Stimulated activated CD8-positive, alpha-beta memory T cell treated with anti-CD3 and anti-CD28 coated beads, Interleukin-7, amount 100 ng/mL, for 1 hour (primary cell): ENCODE measurements at places on chromosomes 11 and 22.

- DNase-seq: no peak
These were observed 379 bp upstream of the SLC3A2 start for GRCh38 chr11:62880231-62880802.

DNA sequence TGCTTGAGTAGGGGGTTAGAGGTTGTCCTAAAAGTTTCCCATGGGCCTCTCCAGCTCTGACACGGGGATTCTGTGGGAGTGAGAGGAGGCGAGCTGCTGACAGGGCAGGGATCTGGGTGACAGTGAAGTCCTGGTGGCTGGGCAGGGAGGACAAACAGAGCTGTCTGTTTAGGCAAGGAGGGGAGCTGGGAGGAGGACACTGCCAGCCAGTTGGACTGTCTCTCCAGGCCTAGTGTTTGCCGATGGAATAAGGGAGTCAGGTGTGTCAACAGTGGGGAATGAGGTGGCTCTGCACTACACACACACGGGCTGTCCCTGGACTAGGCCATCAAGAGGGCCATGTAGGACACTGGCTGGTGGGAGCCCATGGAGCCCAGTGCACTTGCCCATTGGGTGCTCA lies 20.6 kb upstream of the SYT7 start:
- no peak for DNase-seq

- no peak for DNase-seq
These were observed 316.9 kb downstream of the JRKL start for GRCh38 chr11:96706761-96707160.

- DNase-seq: no peak
These were observed 728 bp downstream of the DCUN1D5 start for GRCh38 chr11:103091064-103091800.

- no peak for DNase-seq
These were observed 10.0 kb upstream of the CD5 start for GRCh38 chr11:61092280-61092766.

DNA sequence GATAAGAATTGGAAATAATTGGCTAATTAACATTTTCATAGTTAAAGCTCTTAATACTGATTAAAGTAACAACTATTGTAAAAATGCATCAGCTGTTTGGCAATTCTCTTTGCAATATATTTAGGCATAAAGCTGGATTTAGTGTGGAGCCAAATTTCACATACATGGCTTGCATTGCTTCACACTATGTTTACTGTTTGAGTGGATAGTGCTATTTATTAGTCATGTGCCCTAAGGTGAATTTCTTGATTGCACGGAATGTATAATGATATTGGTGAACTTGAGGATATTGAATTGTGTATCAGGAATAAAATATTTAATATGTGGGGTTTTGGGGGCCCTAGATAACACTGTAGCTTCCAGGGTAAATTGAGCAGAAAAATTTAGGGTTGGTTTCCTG lies 100.9 kb downstream of the AASDHPPT start:
- no peak for DNase-seq
